ENCODE measurements at places on chromosomes 4 and X.

DNA sequence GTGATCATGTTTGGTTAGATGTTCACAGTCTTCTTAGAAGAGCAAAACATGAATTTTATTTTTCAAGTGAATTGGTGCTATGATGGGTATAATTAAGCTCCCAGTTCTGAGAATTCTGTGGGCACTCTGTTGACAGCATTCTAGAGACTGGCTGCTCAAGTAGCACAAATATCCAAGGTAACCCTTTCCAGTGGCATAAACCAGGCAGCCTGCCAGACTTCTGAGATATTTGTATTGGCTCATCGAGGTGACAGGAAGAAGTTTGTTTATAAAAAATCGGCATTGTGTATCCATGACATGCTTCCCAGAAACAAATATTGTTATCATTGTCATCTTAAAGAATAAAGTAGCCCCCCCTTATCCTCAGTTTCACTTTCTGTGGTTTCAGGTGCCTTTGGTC, 28.3 kb downstream of the LANCL3 start:
- no peak for DNase-seq

- DNase-seq, result peak; percentile 66
These were observed 50.8 kb downstream of the PRPS1 start for GRCh38 chrX:107678957-107679740.

- no peak for DNase-seq
These were observed 453 bp upstream of the PBDC1 start for GRCh38 chrX:76172325-76172893.

DNA sequence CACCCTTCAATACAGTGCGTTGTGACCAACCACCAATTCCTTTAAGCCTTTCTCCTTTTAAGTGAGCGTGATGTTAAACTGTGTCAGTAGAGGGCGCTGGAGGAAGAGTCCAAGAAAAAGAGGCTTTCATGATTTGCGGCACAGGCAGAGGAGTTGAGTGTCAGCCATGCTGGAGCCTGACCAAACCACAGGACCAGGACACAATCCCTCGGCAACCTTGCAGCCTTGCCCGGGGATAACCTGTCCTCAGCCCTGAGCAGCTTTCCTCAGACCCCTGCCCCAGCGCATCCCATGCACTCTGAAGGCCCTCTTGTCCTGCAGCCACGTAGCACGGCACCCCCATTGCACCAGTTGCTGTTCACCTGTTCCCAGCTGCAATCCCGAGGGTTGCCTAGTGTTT, 53.5 kb upstream of the SMIM31 start:
- DNase-seq, result peak; percentile 0

- no peak for DNase-seq
These were observed 23.3 kb upstream of the LNX1 start for GRCh38 chr4:53614591-53614990.

DNA sequence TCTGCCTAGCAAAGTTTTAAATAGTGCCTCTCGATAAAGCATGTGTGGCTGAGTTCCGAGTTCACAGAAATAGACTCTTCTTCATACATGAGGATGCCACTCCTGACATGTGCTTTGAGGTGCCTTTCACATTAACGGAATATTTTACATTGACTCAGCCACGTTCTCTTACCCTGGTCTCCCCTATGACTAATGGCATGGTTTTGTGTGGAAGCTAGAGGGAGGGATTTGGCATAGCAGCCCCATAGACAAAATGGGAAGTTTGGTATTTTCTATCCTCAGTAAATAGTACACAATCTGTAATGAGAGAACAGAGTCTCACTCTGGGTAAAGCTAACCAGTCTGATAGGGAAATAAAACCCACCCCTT, 68.9 kb downstream of the PCDH19 start:
- DNase-seq, result peak; percentile 26
